ENCODE measurements at places on chromosomes 5 and 9.

DNA sequence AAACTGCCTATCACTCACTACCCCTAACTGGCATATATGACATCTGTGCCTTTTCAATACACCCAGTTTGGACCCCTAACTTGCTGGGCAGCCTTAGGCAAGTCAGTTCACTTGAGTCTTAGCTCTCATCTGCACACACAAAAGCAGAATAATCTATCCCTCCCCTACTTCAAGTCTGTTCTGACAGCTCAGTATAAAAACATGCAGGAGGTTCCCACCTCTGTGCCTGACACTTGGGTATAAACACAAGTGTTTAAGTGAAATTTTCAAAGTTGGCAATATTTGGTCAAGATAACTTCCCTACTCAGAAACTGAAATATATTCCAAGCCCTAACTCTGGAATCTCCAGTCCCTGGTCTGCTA lies 12.6 kb downstream of the HNRNPH1 start:
- H3K27ac ChIP-seq: no peak overlapping the region
- H3K4me3 ChIP-seq: no peak overlapping the region
- no peaks in the 10 kb centered on the region for H3K27me3 ChIP-seq
- no peak for DNase-seq

GRCh38 chr5:139473105-139473504 lies 2.3 kb downstream of the SMIM33 start:
- H3K36me3 ChIP-seq: no peaks in the 10 kb centered on the region
- H3K4me3 ChIP-seq: no peak overlapping the region
- no peak for DNase-seq
- peaks cover 36% of the 10 kb centered on the region for H3K27me3 ChIP-seq

DNA sequence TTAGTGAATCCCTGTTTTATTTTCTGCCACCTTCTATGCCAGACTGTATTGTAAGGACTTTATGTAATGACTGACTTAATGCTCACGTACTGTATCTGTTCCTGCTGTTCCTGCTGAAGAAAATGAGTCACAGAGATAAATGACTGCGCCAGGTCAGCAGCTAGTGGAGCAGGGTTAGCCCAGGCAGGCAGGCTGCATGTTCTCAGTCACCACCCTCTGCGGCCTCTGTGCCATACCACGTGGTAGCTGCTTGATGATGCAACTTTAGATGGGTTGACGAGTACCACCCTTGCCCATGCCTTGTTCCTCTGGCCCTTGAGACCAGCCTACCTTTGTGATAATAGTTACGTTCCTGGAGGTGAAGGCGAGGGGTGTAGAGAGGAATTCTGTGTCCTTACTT lies 161.9 kb downstream of the TRIO start:
- H3K27ac ChIP-seq: no peak overlapping the region
- no peak for DNase-seq
- peaks cover 64% of the 10 kb centered on the region for H3K36me3 ChIP-seq

DNA sequence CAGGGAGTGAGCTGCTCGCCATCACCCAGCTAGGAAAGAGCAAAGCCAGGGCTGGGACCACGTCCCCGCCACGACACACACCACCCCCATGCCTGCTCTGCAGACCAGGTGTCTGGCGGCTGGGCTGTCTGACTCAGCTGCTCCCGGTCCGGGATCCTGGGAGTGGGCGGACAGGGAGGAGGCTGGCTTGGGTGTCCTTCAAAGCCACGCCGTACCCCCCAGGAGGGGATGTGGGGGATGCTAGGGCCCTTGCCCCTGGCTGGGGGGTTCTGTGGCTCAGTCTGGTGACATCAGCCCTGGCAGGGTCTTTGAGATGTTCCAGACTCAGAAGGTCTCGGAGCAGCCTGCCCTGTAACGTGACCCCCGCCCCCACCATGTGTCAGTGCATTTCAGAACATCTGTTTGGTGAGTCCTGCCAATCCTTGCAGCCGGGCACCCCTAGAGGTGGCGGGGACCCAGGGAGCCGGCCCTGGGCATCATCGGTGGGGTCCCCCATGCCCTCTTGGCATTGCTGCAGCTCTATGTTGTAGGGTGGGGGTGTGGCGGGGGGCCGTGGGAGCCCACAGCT lies 62.3 kb downstream of the HMCN2 start:
- no peak overlapping the region for H3K4me3 ChIP-seq
- peaks cover 3% of the 10 kb centered on the region for H3K4me1 ChIP-seq
- peaks cover 73% of the 10 kb centered on the region for H3K27me3 ChIP-seq
- no peak for DNase-seq
- no peak overlapping the region for H3K27ac ChIP-seq
- no peaks in the 10 kb centered on the region for H3K36me3 ChIP-seq

DNA sequence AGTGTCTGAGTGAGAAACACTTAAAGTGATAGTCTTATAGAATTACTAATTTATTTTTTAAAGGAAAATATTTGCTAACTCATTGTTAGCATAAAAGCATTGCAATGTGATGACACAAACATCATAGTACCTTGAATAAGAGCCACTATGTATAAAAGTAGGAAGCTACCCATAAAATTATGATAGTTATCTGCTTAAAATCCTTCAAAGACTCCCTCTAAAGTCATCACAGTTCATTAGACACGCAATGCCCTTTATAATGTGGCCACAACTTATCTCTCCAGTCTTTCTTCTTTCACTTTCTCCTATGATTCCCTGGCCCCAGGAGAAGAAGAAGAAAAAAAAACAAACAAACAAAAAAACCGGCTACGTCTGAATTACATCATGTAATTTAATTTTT lies 1144.0 kb upstream of the NUDT12 start:
- no peaks in the 10 kb centered on the region for H3K36me3 ChIP-seq
- H3K4me1 ChIP-seq: no peaks in the 10 kb centered on the region
- no peak for DNase-seq
- H3K27me3 ChIP-seq: no peaks in the 10 kb centered on the region
- no peak overlapping the region for H3K27ac ChIP-seq

DNA sequence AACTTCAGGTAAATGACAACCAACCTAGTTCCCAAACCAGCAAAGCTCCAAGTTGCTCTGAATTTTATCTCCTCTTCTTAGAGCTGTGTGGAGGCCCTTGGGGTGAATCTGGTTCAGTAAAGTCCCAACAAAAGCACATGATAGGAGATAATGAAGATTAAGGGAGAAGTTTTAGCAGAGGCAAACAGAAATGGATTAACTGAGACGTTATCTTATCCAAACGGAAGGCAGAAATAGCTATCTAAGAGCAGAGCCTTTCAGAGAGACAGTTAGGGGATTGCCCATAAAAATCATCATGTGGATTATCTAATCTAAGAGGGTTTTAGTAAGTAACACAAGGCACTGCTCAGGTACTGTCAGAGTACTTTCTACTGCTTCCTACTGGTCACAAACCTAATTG lies 183.9 kb upstream of the ZNF618 start:
- no peak for DNase-seq
- no peak overlapping the region for H3K27ac ChIP-seq
- H3K4me3 ChIP-seq: no peak overlapping the region
- H3K4me1 ChIP-seq: no peaks in the 10 kb centered on the region
- H3K36me3 ChIP-seq: no peaks in the 10 kb centered on the region
- H3K27me3 ChIP-seq: peaks cover 52% of the 10 kb centered on the region

DNA sequence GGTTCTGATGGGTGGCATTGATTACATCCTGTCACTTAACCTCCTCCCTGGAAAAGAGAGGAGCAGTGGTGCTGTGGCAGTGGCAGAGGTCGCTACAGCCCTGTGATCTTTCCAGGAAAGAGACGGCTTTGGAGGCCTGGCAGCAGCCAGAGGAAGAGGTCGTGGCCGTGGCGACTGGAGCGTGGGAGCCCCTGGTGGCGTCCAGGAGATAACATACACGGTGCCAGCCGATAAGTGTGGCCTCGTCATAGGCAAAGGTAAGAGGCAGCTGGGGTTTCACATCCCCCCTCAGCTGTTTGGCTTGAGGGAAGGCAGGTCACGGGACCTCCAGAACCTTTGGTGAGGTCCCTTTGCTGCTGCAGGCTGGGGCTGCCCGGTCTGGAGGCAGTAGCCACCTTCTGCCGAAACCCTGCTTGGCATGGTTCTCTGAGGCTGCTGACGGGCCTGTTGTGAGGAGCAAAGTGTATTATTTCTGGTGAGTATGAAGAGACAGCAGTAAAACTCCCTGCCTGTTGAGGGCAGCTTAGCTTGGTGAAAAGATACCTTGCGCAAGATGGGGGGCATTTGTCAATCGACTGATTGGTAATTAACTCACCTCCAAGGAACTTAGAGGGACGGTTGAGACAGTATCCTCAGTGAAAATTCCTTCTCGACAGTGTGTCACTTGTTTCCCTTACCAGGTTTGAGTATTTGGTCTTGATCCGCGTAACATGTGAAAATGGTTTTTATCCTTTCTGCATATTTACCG lies 38.0 kb upstream of the PRDM12 start:
- no peak overlapping the region for H3K4me3 ChIP-seq
- H3K4me1 ChIP-seq: peaks cover 5% of the 10 kb centered on the region
- no peak for DNase-seq
- H3K27me3 ChIP-seq: no peaks in the 10 kb centered on the region
- peaks cover 42% of the 10 kb centered on the region for H3K36me3 ChIP-seq

GRCh38 chr5:69368458-69369339 lies 621 bp downstream of the AK6 start:
- peaks cover 9% of the 10 kb centered on the region for H3K36me3 ChIP-seq
- H3K4me1 ChIP-seq: peaks cover 17% of the 10 kb centered on the region
- peak overlapping the region; percentile 91 for H3K4me3 ChIP-seq
- DNase-seq: no peak
- no peaks in the 10 kb centered on the region for H3K27me3 ChIP-seq

GRCh38 chr9:38656896-38657295 lies 36.5 kb upstream of the ANKRD18A start:
- H3K27ac ChIP-seq: no peak overlapping the region
- H3K4me1 ChIP-seq: peaks cover 3% of the 10 kb centered on the region
- H3K36me3 ChIP-seq: no peaks in the 10 kb centered on the region

DNA sequence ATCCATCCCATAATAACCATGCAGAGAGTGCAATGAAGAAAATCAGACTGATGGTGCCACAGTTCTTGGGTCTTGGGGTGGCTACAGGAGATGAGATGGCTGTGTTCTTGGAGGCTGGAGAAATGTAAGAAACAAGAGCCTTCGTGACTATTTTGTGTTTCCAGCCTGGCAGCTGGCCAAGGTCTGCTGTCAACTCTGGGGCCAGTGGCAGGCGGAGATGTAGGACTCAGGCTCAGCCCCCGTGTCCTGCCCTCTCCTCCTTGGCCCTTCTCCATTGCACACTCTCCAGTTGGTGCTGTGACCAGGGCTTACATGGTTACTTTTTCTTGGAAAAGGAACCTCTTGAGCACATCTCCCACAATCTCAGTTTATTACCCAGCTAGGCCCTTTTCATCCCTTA lies 235.4 kb downstream of the DMRT2 start:
- DNase-seq: no peak
- no peak overlapping the region for H3K27ac ChIP-seq

DNA sequence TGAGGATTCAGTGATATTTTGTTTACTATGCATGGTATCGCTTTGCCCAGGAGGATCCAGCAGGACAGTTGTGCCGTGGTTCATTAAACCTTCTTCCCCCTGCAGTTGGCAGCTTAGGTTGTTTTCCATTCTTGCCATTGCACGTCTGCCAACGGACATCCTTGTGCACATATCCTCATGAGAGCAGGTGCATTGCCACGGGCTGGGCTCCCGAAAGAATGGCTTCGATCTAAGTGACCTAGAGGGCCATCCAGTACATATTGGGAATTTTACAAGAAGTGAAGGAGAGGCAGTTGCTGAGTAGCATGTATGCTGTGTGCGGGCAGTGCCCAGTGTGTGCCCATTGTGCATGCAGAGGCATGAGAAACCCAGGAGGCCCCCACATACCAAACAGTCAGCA lies 22.1 kb downstream of the HRH2 start:
- H3K27me3 ChIP-seq: no peaks in the 10 kb centered on the region
- no peak overlapping the region for H3K27ac ChIP-seq
- no peak overlapping the region for H3K4me3 ChIP-seq
- DNase-seq: no peak
- peaks cover 4% of the 10 kb centered on the region for H3K4me1 ChIP-seq

- H3K4me3 ChIP-seq: no peak overlapping the region
- H3K27ac ChIP-seq: no peak overlapping the region
- H3K4me1 ChIP-seq: peaks cover 5% of the 10 kb centered on the region
- peaks cover 26% of the 10 kb centered on the region for H3K27me3 ChIP-seq
Observed at GRCh38 chr9:129669141-129669718, 3.8 kb downstream of the PRRX2 start.

DNA sequence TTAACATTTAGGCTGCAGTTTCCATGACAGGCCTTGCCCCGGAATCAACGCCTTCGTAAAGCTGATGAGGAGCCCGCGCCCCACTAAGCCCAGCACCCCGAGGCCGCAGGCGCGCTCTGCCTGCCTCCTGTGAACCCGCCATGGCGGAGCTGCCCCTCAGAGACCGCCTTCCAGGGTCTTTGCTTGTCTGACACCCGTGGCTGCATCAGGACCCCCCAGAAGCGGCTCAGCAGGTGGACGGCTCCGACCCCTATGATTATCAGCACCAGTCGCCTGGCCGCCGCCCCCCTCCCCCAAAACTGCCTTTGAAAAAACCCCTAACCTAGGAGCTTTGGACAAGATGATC lies 507 bp upstream of the DPH7 start:
- no peaks in the 10 kb centered on the region for H3K27me3 ChIP-seq
- peaks cover 38% of the 10 kb centered on the region for H3K36me3 ChIP-seq
- peak overlapping the region; percentile 87 for H3K4me3 ChIP-seq
- DNase-seq: no peak
- peaks cover 51% of the 10 kb centered on the region for H3K4me1 ChIP-seq

- H3K4me1 ChIP-seq: no peaks in the 10 kb centered on the region
- no peak for DNase-seq
- H3K36me3 ChIP-seq: no peaks in the 10 kb centered on the region
- H3K4me3 ChIP-seq: no peak overlapping the region
- H3K27ac ChIP-seq: no peak overlapping the region
Observed at GRCh38 chr5:2102819-2103776, 220.4 kb upstream of the IRX4 start.

GRCh38 chr5:76958991-76959767 lies 6.3 kb downstream of the CRHBP start:
- no peak overlapping the region for H3K27ac ChIP-seq
- H3K36me3 ChIP-seq: no peaks in the 10 kb centered on the region
- H3K4me1 ChIP-seq: peaks cover 12% of the 10 kb centered on the region
- peaks cover 9% of the 10 kb centered on the region for H3K27me3 ChIP-seq
- H3K4me3 ChIP-seq: no peak overlapping the region

- no peak for DNase-seq
- H3K36me3 ChIP-seq: peaks cover 39% of the 10 kb centered on the region
- no peaks in the 10 kb centered on the region for H3K27me3 ChIP-seq
- H3K27ac ChIP-seq: peak overlapping the region; percentile 97
- H3K4me3 ChIP-seq: peak overlapping the region; percentile 97
Observed at GRCh38 chr9:125240649-125240999, 519 bp downstream of the HSPA5 start.

- peak overlapping the region; percentile 84 for H3K27ac ChIP-seq
- no peaks in the 10 kb centered on the region for H3K27me3 ChIP-seq
- H3K4me1 ChIP-seq: peaks cover 54% of the 10 kb centered on the region
- H3K4me3 ChIP-seq: no peak overlapping the region
- peaks cover 59% of the 10 kb centered on the region for H3K36me3 ChIP-seq
Observed at GRCh38 chr5:14678773-14679334, 14.3 kb downstream of the OTULIN start.

All from stimulated activated naive B cell treated with anti-CD40 and anti-IgM and Interleukin-4, amounts not matched to agents 10 μg/mL and 1 μg/mL and 100 μg/mL, for 72 hours (primary cell).